Umbilical cord (tissue), 2 donors: ENCODE measurements at places on chromosomes 7 and 10.

- no peak for DNase-seq
These were observed 55.3 kb downstream of the ADCYAP1R1 start for GRCh38 chr7:31107106-31108090.

- no peak for DNase-seq
These were observed 4.3 kb downstream of the ELOVL3 start for GRCh38 chr10:102230264-102230860.

DNA sequence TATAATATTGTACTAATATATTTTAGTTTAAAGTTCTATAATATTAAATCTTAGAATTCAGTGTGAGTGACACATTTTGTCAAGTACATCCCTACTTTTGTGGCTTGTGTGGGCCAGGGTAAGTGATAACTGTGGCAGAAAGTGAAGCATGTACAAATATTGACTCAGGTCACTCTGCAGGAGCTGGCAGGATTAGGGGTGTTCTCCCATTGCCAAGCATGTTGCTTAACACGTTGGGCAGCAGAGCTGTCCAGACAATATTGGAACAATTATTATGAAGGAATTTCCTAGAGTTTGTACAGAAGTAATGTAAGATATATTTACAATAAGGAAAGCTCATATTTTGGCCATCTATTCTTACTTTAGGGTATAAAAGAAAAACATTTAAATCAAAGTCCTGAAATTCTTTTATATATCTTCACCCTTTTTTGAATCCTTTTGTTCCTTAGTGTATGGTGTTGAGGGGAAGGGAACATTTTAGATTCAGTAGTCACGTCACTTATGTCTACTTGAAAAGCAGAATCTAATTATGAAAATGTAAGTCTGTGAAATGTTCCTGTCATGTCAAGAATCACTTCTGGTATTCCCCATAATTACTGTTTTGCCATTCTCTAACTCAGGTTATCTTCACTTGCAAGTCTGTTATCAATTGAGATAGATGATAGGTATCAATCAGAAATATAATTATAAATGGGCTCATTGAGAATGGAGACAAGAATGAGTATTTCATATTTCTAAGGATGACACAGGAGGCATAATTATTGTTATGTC, 4.0 kb downstream of the HDAC9 start:
- no peak for DNase-seq

DNA sequence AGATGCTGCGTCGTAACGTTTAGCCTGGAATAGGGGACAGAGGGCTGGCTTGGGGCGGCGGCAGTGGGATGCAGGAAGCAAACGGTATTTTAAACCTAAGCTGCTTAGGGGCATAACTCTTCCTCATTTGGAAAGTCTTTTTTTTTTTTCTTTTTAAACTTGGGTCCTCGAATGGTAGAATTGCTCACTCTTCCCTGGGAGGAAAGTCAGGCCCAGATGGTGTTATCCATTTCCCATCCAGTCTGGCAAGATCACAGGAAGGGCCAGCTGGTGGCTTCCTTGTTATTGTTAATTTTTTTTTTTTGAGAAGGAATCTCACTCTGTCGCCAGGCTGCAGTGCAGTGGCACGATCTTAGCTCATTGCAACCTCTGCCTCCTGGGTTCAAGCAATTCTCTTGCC, 56.6 kb downstream of the TMEM209 start:
- DNase-seq: no peak

DNA sequence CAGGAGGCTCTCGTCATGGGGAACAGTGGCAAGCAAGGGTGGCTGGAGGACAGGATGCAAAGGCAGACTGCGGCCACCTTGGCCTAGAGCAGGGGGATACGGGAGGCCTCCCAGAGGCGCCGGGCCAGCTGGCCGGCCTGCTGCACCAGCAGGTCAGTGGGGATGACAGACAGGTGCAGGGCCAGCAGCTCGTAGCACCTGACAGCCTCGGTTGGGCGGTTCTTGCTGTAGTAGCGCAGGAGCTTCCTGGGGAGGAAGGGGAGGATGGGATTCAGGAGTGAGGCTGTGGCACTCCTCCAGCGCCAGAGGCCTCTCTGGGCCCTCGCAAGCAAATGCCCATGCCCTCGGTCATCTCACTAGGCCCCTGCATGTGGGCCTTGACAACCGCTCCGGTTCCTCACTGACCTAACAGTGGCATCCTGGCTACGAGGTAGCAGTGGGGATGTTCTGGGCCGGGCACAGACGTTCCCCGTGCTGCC, 2.5 kb upstream of the PYROXD2 start:
- DNase-seq: no peak

DNA sequence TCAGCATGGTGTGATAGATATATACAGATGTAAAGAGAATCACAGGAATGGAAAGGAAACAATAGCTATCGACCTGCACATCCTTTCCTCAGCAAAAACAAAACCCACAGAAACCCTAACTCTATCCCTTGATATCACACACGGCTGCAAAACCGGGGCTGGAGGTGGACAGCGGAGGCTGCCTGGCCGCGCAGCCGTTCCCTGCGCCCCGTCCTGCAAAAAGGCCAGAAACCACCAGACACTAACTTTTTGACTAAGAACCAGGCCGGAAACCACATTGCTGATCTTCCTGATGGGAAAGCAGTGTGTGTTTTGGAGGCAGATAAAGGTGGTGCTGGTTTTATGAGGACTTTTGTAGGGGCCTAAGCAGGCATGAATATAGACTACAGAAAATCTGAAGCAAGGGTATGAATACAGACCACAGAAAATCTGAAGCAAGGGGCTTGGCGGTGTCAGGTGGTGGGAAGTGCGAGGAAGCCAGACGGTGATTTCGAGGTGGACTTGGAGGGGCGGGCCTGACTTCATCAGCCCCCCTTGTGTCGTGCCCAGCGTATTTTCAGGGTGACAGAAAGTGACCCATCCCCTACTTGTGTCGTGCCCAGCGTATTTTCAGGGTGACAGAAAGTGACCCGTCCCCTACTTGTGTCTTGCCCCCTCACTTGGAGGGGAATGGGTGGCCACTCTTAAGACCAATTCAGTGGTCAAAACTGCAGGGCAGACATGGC, 123.3 kb downstream of the WDR37 start:
- DNase-seq: no peak

DNA sequence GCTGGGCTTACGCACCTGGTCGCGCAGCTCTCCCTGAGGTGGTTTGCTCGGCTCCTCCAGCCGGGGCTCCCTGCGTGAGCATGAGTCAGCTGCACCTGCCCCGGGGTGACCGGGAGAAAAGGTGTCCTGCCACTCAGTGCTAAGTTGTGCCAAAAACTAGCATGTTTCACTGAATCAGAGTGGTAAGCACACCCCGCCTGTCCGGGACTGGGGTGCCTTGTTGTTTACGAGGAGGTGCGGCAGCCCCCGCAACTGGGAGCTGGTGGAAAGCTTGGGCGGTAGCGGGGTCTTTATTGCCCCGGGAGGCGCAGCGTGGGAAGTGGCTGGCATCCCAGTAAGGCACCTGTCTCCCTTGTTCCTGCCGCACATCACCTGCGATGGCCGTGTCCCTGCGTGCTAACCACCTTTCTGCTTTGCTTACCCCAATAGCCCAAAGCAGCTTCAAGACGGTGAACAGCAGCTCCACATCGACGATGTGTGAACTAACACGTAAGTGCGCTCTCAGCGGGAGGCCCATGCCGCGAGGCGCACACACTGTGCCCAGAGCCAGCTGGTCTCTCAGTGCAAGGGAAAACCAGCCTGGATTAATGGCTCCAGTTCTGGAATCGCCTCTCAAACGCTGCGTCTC, 506.6 kb upstream of the FOXK1 start:
- no peak for DNase-seq

DNA sequence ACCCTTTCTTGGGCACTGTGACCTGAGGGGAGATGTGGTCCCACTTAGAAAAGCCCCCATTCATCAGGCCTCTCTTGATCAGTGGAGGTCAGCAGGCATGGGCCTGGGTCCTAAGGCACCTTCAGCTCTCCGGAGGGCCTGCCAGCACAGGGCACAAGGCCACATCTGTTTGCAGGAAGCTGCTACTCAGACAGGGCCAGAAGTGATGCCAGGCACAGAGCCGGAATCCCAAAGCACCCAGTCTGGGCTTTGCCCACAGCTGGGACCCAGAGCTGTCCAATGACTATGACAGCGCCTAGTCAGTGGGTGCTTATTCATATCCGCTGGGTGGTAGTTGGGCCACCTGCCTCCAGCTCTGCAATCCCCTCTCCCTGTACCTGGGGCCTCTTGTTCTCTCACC, 63.2 kb upstream of the ELN start:
- no peak for DNase-seq

GRCh38 chr10:100986952-100987684, at the start of the genes MRPL43 and TWNK:
MRPL43 (minus strand) TSS chr10:100987497; CDS start chr10:100987443, 54 bp downstream.
TWNK (plus strand) TSS chr10:100987543; CDS start chr10:100988211, 668 bp downstream.
- DNase-seq: peak; percentile 88

GRCh38 chr10:27440478-27440877, 63.6 kb upstream of the RAB18 start:
- peak; percentile 25 for DNase-seq

- DNase-seq: peak; percentile 79
These were observed 100.0 kb downstream of the INPP5A start for GRCh38 chr10:132637477-132638129.

DNA sequence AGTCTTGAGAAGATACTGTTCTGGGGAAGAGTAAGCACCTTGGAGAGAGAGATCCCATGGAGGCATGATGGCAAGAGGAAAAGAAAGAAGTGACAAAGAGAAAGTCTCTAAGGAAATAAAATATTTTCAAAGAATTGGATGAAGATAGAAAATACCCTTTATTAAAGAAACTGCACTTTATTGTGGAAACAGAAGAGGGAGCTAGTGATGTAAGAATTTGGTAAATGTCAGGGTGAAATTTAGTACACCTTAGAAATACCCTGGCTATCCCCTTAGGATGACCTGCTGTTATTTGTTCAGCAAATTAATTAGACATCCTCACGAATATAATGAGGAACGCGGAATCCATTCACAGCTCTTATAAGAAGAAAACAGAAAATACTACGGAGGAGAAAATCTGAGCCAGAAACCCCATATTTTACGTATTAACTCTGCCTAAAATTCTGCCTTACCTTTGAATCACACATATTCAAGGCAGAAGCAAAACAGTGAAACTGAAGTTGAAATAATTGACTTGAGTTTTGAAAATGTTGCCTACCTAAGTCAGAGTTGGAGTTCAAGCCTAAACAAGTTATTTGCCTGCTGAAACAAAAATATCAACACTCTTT, 90.7 kb downstream of the TFPI2 start:
- DNase-seq: no peak

GRCh38 chr7:18903695-18904094, 213.7 kb downstream of the TWIST1 start:
- no peak for DNase-seq

DNA sequence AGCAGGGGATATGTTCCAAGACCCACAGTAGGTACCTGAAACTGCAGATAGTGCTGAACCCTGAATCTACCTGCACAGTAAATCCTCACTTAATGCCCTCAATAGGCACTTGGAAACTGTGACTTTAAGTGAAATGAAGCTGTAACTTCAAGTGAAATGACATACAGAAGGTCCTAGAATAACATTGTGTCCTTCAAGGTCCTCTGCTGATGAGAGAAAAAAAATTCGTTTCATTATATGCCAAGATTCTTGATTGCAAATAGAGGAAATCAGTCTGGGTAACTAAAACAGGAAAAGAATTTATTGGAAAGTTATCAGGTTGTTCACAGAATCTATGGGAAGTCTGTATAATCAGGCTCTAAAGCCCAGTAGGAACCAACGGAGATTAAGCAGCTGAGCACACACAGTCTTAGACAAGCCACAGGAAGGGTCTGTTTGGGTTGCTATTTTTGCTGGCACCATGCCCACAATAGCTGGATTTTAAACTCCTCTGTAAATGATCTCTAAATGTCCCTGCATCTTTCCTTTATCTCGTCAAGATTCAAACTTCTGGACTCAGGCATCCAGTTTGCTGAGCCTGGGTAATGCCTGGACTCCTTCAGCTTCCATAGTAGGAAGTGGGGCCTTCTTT, 57.5 kb downstream of the EXOC4 start:
- peak; percentile 79 for DNase-seq

DNA sequence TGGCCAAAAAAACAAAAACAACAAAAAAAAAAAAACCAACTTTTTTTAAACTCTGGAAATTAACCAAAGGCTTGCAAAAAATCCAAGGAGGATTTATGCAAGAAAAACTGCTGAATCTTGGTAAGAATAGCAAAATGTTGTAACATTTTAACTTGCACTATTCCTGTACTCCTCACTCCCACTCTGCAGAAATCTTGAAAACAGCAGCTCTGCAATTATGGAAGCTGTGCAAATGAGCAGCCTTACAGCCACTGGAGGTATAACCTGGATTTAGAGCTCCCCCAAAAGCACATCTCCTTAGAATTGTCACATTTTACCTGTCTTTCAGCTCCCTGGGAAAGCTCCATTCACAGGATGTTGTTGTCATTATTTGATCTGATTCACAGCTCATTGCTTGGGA, 41.8 kb upstream of the LRGUK start:
- DNase-seq: no peak

DNA sequence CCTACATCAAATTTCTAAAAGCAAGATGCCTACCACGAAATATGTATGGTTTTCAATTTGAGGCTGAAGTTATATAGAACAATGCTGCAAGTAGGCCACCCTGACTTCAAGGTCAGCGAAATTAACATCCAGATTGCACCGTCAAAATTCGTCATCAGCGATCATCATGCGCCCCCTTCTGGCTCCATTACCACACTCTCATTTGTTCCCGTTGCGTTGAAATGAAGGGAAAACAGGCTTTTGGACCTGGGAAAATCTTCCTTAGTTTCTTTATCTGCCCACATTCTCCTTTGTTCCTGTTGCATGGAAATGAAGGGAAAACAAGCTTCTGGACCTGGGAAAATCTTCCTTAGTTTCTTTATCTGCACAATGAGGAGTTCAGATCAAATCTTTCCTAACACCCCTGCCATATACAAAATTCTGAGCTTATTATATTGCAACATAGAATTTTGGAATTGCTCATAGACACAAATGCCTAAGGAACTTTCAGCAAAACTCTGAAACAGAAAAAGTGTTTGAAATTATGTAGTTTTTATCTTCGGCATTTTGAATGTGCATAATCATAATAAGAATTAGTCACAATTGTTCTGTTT, 98.2 kb upstream of the PRKCQ start:
- peak; percentile 25 for DNase-seq

- no peak for DNase-seq
These were observed 219.1 kb upstream of the LRRN3 start for GRCh38 chr7:110871856-110872255.

DNA sequence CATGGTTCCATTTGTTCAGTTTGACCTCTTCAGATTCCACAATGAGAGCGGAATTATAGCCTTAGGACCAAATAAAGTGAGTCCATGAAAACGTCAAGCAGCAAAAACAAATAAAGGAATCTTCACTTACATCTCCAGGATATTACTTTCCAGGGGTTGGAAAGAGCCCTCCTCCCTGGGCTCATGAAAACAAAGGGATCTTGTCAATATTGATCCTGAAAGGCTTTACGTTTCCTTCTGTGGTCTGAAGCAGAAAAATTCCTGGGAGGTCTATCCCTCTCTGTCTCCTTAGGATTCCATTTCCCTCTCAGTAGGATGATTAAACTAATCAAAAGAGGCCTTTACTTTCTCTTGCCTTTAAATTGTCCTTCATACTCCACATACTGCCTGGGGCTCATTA, 293.5 kb downstream of the GPAM start:
- DNase-seq: no peak
